ENCODE measurements at places on chromosomes 13 and 19. TPM values are rescaled to one million over a fixed set of nuclear protein-coding genes. Genes with fewer than 3 reads are reported as not detected.

DNA sequence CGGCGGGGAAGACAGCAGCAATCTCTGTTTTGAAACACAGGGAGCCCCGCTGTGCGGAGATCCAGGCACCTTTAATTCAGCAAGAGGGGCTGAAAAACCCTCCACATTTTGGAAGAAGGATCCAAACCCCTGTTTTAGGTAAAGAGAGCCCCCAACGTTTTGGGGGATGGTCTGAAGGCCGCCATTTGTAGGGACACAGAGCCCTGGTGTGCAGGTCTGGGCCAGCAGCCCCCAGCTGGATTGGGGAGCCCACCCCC is 3.5 kb upstream of the HOOK2 start:
- DNase-seq = no peak

- DNase-seq = no peak
Observed at GRCh38 chr13:114275304-114275703, 6.1 kb upstream of the UPF3A start.

ANGPTL4 gene
- polyA plus RNA-seq = 2.7 TPM

DNA sequence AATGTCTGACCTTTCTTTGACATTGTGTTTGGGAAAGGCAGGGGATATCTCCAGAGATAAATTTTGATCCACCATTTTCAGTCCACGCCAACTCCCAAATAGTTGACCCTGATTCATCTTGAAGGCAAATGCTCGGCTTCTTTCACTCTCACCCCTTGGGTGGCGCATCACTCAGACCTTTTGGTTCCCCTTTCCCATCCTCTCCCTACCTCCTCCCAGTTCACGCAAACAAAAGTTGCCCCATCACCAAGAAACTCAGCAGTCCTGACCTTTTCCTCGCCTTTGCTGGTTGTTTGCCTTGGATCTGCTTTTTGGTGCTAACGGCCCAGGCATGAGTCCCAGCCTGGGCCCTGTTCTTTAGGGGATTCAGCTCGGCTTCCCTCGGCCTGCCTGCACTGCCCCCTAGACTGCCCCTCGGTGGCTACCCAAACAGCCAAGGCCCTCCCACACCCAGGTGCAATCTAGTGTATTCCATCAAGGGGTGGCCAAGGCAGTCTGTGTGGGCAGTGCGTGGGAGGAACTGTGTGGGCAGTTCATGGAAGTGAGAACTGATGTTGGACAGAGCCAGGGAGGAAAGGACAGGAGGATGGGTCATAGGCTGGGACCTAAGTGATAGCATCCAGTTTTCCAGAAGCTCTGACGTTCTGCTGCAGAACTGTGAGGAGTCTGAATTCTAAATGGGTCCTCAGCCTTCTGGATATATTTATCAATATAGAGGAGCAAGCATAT is 255.7 kb downstream of the DLEU7 start:
- DNase-seq = no peak

GRCh38 chr13:93527748-93528297 is 301.2 kb downstream of the GPC6 start:
- DNase-seq = no peak

GRCh38 chr19:2333807-2334211 is 5.3 kb downstream of the SPPL2B start:
- DNase-seq = no peak
